Activated CD4-positive, alpha-beta T cell treated with anti-CD3 and anti-CD28 coated beads, Interleukin-2, amount 50 U/mL, for 4 hours (primary cell): ENCODE measurements at places on chromosomes 2 and 18.
A peak's percentile ranks its signal among the peaks of the same experiment; 100 is the strongest.

DNA sequence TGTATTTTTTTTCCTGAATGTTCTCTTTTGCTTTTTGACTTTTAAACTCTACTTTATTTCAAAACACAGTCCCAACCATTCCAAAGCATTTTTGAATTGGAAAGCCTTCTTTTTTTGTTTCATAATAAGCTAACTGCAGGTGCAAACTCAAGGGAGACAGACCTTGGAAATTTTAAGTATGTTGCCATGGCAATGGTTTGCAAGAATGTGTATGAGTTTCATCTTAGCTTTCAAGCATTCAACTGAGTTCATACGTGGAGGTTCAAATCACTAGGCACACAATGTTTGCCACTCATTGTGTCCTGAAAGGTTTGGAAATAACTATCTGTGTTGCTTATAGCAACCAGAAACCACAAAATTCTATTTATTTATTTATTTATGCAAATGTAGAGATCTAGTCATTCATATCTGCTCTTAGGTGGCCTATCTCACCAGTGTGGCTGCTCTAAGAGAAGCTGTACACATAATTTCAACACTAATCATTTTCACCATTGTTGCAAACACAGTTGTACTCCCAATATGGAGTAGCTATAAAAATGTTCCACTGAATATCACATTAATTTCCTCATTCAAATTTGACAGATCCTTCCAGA is 805.7 kb upstream of the FSHR start:
- no peak for DNase-seq

DNA sequence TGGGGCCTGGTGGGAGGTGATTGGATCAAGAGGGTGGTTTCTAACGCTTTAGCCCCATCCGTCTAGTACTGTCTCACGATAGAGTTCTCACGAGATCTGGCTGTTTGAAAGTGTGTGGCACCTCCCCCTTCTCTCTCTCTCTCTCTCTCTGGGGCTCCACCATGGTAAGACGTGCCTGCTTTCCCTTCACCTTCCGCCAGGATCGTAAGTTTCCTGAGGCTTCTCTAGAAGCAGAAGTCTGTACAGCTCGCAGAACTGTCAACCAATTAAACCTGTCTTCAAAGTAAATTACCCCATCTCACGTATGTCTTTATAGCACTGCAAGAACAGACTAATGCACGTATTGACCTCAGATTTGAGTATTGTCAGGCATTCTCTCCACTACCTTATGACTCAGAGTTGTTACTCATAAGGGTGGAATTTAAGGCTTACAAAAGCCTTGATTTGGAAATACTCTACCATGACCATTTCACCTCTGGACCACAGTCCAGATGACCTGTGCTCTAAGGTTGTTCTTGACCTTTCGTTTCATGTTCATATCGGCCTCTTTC is 99.5 kb upstream of the AGAP1 start:
- DNase-seq, result no peak

GRCh38 chr2:224971214-224971613 is 71.1 kb downstream of the DOCK10 start:
- DNase-seq, result peak; percentile 13

- no peak for DNase-seq
These were observed 39.8 kb upstream of the TBC1D8 start for GRCh38 chr2:101190747-101191516.

GRCh38 chr2:88857274-88857741 is 165.8 kb downstream of the RPIA start:
- DNase-seq, result no peak

- DNase-seq, result no peak
These were observed 64.0 kb upstream of the SLC14A2 start for GRCh38 chr18:45551142-45551815.

DNA sequence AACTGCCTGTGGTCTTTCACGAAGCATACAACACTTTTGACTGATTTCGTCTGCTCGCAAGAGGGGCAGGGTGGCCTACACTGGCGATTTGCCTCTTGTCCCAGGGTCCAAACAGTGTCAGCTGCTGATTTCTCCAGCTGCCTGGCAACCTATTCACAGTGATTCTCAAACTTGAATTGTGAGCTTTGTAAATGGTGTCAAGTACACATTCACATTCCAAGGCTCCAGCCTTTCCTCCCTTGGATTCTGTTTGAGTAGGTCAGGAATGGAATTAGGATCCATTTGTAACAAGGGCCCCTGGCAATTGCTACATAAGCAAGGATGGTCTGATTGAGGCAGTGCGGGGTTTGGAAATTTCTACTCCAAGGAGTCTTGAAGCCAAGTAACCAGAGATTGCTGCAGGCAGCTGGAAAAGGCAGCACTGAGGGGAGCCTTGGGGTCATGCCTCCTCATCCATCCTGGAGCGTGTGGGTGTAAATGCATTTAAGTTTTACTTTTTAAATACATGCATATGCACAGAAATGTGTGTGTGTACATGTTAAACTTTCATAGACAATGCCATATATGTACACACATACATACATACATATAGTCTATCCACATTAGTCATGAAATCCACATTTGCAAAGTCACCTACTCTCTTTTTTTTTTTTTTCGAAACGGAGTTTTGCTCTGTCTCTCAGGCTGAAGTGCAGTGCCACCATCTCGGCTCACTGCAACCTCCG is 86.8 kb upstream of the UXS1 start:
- no peak for DNase-seq

DNA sequence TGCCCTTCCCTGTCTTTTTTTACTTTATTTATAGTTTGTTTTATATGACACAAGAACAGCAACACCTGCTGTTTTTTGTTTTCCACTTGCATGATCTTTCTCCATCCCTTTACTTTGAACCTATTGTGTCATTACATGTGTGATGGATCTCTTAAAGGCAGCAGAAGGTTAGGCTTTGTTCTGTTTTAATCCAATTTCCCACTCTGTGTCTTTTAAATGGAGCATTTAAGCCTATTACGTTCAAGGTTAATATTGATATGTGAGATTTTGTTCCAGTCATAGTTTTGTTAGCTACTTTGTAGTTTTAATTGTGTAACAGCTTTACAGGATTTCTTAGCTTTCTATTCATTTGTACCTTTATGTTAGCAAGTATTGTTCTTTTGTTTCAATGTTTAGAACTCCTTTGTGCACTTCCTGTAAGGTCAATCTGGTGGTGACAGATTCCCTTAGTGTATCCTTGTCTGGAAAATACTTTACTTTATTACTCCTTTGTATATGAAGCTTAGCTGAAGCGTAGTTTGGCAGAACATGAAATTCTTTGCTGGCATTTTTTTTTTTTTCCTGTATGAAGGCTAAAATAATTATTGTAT is 1443.0 kb upstream of the LRRTM1 start:
- no peak for DNase-seq

DNA sequence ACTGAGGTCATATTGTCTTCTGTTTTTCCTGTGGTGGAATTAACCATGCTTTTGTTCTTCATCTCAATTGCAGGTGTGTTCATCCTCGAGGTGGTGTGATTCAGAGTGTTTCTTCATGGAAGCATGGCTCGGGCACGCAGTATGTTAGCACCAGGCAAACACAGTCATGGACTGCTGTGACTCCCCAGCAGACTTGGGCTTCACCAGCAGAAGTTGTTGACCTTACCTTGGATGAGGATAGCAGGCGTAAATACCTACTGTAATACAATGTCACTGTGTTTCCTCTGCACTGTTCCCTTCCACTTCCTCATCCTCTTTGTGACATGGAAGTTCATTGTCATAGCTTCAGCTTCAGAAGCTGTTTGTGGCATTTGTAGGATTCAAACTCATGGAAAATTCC is 158.7 kb downstream of the HAUS1 start:
- DNase-seq, result no peak

DNA sequence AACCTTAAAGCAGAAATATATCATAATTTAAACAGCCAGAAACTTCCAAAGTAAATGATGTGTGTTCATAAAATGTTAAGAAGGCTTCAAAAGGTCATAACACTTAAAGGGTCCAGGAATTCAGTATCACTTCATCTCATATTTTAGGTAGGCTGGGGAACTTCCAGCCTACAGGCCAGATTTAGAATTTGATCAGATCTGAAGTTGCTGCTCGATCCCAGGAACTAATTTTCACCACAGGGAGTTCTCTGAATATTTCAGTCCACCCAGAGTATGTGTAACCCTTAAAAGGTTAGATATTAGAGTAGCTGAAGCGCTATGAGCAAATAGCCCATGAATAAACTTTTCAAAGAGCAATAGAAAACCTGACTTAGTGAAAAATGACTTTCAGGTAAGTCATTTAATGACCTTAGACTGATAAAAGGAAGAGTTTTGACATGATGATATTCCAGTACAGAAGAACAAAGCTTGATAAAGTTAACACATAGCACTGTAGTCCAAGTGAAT is 1.7 kb downstream of the WIPF1 start:
- no peak for DNase-seq

GRCh38 chr2:229501051-229501794 is 213.1 kb downstream of the DNER start:
- DNase-seq, result no peak

DNA sequence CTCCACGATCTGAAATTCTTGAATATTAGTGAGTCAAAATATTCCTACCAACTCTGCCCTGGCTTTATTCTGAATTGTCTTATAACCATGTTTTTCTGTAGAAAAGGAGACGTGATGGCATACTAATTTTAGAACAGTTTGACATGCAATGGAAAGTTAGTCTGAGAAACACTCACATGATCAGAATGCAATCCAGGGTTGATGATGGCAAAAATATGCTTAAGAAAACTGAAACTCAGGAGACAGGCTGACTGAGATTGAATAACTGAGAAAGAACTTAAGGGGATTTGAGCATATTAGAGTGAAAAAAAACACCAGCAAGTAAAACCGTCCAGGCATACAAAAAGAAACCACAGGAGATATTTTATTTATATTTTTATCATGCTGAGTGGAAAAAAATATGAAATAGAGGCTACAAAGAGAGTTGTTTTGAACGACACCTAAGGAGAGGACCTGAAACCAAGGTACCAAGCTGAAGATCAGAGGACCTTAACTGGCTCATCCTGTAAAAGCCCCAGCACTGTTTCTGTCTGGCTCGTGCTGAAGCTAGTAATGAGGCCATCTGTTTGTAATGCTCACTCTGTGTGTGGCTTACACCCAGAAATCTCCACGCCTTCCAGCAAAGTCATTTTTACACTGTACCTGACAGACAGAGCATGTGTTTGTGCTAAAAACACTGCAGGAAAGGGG is 437.2 kb upstream of the PKDCC start:
- DNase-seq, result no peak

DNA sequence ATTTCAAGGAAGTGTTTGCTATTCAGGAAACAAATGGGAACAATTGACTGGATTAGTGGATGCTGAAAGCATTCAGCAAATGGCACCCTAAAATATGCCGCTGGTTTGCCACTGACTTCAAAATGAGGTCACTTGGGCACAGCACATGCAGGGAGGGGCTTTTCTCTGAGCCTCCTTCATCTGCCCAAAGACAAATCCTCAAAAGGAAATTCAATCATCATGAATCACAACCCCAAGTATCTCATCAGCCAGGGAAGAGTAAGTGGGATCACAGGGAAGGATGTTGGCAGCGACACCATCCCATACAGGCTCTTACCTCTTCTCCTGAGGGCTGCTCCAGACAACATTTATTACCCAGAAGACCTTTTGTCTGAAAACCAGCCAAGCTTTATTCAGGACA is 14.4 kb upstream of the SP140L start:
- no peak for DNase-seq

DNA sequence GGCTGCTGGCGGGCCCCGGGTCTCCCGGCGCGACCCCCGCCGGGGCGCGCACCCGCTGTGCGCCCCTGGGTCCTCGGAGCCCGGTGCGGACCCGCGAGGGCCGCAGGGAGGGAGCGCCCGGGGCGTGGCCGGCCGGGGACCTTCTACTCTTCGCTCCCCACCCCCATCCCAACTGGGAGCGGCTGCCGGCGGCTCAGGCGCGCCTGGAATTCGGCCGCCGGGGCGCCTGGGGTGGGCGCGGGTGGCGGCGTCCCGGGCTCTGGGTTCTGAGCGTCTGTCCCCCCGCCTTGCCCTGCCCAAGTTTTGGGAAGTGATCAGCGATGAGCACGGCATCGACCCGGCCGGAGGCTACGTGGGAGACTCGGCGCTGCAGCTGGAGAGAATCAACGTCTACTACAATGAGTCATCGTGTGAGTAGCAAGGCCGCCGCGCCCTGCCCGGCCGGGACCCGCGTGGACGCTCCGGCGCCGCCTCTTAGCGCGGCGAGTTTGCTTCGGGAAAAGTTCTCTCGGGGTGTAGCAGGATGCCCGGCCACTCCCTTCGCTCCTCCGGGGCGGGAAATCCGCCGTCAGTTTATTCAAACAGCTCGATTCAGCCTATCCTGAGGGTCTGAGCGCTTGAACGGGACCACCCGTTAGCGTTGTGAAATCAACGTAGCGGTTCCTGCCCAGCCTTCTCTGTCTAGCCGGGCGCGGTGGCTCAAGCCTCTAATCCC is 502 bp downstream of the TUBB6 start:
- DNase-seq, result no peak

- no peak for DNase-seq
These were observed 22.4 kb upstream of the SSB start for GRCh38 chr2:169776252-169776761.

GRCh38 chr2:205701509-205701908 is 19.2 kb downstream of the NRP2 start:
- DNase-seq, result no peak

DNA sequence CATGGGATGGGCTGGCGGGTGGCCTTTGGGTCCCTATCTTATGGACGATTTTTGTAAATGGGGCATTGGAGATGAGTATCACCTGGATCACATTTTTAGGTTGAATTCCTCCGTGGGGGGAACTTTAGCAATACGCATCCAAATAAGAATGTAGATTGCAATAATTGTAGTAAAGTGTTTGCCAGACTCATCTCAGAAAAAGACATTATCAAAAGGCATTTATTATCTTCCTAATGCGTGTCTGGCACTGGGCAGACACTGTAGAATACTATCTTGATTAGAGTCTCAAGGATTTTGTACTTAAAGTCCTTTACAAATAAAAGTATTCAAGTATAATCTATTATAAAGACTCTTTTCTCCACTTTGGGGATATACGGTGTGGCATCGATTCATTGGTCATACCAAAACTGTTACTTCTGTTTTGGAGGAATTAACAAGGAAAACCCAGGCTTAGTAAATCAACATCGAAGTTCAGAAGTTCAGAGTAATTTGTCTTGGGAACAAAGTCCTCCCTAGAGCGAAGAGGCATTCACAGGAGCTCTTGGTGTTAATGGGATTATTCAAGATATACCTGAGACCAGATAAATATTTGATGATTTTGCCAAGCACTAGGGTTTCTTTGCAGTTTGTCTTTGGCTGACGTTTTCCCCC is 578 bp upstream of the ACKR3 start:
- DNase-seq, result no peak

DNA sequence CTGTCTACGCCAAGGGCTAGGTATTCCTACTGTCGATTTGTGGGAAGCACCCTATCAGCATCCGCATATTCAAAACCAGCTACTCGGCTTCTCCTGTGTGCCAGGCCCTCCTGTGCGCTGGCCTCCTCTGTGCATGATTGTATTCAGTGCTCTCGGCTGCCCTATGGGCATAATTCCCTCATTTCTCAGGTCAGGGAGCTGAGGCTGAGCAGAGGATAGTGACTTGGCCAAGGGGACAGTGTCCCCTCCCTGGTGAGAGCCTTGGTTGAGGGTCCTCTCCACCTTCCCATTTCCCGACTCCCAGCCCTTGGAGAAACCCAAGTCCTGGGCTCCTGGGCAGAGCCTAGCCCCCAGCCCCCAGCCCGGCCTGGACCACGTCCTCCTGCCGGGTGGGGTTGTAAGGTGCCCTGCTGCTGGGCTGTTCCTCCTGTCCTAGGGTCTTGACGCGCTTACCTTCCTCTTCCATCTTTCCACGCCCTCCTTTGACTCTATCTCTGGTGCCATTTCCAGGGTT is 6.3 kb upstream of the HS6ST1 start:
- no peak for DNase-seq
